MM.1S (cell line): ENCODE measurements at places on chromosomes 16 and 17.

GRCh38 chr16:89522287-89522686 lies 14.1 kb downstream of the SPG7 start:
- no peaks in the 10 kb centered on the region for H3K36me3 ChIP-seq
- no peak overlapping the region for H3K4me3 ChIP-seq
- no peak for DNase-seq
- peaks cover 19% of the 10 kb centered on the region for H3K4me1 ChIP-seq
- no peaks in the 10 kb centered on the region for H3K27me3 ChIP-seq
- H3K27ac ChIP-seq = no peak overlapping the region

DNA sequence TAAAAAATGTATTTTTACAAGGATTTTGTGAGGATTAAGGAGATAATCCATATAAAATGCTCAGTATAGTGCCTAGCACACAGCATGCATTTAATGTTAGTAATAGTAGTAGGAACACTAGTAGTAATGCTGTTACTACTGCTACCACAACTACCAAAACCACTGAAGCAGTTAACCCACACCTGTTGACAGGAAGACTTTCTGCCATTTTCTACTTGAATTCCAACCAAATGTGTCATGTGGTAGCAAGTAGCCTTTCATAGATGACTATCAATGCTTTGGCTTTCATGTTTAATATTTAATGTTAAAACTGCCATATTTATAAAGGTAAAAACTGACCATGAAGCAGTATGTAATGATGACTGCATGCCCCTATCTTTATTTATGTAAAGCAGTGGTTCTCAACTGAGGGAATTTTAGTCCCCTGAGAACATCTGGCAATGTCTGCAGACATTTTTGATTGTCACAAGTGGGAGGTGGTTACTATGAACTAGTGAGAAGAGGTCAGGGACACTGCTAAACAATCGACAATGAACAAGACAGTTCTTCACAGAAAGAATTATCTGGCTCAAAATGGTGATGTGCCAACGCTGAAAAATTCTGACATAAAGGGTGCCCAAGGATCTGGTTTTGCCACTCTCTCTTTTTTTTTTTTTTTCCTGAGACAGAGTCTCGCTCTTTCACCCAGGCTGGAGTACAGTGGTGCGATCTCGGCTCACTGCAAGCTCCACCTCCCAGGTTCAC lies 89.4 kb downstream of the ITFG1 start:
- no peak for DNase-seq
- H3K27me3 ChIP-seq = no peaks in the 10 kb centered on the region
- no peak overlapping the region for H3K27ac ChIP-seq
- no peaks in the 10 kb centered on the region for H3K4me1 ChIP-seq

GRCh38 chr17:7042501-7043181 lies 1.3 kb downstream of the SLC16A11 start:
- no peak overlapping the region for H3K27ac ChIP-seq
- DNase-seq = peak; percentile 2
- H3K27me3 ChIP-seq = peaks cover 46% of the 10 kb centered on the region

DNA sequence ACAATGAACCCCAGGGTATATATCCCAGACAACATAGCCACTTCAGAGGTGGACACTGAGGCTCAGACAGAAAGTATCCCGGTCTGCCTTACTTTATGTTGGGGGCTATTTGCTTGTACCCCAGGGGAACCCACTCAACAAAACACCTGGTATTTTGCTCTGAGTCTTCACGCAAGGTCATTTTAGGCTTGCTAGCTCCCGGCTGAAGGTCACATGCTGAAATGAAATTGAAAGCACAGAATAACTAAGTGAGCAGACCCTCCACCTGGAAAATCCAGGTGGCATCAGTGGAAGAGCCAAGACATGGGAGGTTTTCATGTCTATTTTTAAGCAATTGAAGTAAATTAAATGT lies 4.1 kb upstream of the KDM8 start:
- DNase-seq = peak; percentile 31
- H3K4me3 ChIP-seq = peak overlapping the region; percentile 19; the same call in 1 of the 2 replicates
- H3K4me1 ChIP-seq = peaks cover 20% of the 10 kb centered on the region
- H3K27me3 ChIP-seq = no peaks in the 10 kb centered on the region

GRCh38 chr17:79835953-79836509 lies 3.2 kb downstream of the CBX4 start:
- no peak overlapping the region for H3K27ac ChIP-seq
- H3K4me1 ChIP-seq = peaks cover 9% of the 10 kb centered on the region; the same call in 1 of the 2 replicates
- no peak overlapping the region for H3K4me3 ChIP-seq
- H3K27me3 ChIP-seq = peaks cover 11% of the 10 kb centered on the region

- no peak overlapping the region for H3K4me3 ChIP-seq
- DNase-seq = no peak
- no peaks in the 10 kb centered on the region for H3K36me3 ChIP-seq
- H3K4me1 ChIP-seq = no peaks in the 10 kb centered on the region
- H3K27ac ChIP-seq = no peak overlapping the region
- H3K27me3 ChIP-seq = no peaks in the 10 kb centered on the region
These were observed 38.9 kb downstream of the MRPS23 start for GRCh38 chr17:57810721-57811637.
